Transverse colon (tissue), 4 donors: ENCODE measurements at places on chromosomes 6 and 20.
A peak's percentile ranks its signal among the peaks of the same experiment; 100 is the strongest.

DNA sequence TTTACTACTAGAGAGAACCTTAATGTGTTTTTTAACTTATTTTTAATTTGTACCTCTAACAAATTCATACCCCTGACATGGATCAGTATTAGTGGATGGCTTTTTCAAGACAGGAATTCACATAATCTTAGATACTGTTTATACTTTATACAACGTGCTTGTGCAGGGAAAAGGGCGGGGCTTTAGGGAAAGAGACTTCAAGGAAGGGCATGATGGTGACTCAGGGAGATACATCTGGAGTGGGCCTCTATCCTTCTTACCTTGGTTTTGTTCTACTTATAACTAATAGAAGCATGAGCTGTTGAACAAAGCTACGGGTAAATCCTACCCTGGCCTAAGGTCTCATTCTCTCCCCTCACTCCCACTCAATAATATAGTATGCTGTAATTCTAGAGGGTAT, 160.8 kb downstream of the C6orf58 start:
- DNase-seq = no peak

DNA sequence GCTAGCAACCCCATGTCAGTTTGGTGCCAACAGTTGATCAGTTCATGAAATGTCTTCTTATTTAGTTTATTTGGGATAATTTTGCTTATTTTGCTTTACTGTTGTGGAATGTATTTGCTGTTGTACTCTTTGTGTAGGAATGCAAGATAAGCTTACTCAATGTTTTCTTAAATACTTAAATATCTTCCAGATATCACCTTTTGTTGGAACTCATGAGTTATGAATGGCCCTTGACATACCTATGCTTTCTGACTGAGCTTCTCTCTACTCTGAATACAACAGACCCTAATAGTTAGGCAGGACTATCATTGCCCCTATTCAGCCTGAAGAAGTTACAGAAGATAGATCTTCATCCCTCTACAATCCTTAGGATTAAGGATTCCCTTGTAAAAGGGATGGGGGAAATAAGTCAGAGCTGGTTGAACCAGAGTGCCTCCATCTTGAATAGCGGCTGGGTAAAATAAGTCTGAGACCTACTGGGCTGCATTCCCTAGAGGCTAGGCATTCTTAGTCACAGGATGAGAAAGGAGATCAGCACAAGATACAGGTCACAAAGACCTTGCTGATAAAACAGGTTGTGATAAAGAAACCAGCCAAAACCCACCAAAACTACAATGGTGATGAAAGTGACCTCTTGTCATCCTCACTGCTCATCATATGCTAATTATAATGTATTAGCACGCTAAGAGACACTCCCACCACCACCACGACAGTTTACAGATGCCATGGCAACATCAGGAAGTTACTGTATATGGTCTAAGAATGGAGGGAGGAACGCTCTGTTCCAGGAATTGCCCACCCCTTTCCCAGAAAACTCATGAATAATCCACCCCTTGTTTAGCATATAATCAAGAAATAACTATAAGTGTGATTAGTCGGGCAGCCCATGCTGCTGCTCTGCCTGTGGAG, 196.9 kb downstream of the AKAP7 start:
- DNase-seq = no peak

GRCh38 chr20:45968081-45968671, 3.8 kb downstream of the ZNF335 start:
- DNase-seq = no peak

DNA sequence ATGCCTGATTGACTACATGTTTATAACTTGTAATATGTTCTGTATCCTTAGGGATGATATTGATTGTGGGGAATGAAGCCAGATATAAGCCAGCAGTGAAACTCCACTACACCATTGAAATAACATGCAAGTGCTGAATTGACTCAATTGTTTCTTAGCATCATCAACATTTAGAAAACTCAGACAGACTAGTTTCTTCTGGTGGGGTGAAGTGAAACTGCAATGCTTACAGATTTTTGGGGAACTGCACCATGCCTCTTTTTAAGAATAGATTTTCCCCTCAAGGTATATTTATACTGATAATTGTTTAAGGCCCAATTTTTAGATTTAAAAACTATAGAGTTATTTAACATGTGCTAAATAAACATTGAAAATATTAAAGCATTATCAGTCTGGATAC, 1044.6 kb upstream of the EYS start:
- DNase-seq = no peak

DNA sequence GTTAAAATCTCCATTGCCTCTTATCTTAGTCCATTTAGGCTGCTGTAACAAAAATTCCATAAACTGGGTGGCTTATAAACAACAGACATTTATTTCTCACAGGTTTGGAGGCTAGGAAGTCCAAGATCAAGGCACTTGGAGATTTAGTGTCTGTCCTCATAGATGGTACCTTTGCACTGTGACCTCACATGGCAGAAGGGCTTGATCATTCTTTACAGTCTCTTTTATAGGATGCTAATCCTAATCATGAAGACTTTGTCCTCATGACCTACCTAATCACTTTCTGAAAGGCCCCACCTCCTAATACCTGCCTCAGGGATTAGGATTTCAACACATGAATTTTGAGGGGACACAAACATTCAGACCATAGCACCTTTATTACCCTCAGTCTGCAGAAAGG, 6.6 kb downstream of the GLO1 start:
- DNase-seq = no peak

DNA sequence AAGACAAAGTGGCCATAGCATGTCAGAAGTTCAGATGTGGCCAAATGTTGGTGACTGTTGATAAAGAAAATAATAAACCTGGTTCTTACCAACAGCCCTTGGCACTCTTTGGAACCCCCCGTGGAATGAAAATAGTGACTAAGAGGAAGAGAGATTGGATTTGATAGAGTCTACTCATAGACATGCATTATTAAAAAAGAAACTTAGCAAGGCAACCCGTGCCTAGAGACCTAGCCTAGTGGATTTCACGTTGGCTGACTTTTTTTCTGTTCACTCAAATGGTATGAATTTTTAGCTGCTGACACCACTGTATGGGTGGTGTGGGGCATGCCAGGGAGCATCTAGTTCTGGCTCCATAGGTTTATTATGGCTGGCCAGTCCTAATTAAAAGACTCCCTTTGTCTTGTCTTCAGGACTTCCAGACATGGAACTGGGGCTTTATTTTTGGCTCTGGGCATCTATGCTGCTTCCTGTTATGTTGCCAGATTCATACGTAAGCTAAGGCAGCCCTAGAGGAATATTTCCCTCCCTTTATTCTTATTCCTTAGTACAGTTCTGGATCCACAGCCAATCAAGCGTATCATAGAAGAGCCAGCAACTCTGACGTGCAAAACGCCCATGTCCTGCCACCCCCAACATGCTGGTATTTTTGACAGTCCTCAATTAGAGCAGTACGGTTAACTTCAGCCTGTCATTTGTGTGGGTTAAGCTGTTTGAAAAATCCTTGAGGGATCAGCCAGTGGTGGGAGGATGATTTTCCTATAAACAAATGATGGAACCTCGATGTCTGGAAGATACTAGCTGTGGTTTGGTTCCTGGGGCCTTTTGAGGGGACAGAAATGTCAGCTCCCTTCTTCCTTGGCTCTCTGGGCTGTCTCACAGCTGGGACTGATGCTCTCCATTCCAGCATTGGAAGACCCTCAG, 127.5 kb downstream of the ISM1 start:
- no peak for DNase-seq

- DNase-seq = no peak
Measured at GRCh38 chr6:13696226-13696625, 15.4 kb downstream of the RANBP9 start.

DNA sequence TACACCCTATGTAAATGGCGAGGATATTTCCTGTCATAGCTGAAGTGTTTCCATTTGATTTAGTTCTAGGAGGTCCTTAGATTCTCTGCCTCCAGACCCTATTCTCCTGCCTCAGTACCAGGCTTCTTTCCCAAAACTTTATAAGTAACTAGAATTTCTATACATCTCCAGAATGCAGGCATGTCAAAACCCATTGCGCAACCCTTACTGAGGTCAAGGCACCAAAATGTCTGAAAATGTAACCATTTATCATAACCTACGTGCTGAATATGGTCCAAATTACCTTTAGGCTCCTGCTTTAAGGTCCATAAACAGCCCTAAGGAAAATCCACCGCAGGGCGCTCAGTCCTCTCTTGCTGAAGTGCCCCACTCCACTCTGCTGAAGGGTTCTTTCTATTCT, 37.5 kb upstream of the MC3R start:
- DNase-seq = no peak

GRCh38 chr6:7632501-7633290, 42.7 kb downstream of the SNRNP48 start:
- DNase-seq = no peak

- no peak for DNase-seq
Measured at GRCh38 chr20:63898882-63899558, 4.1 kb downstream of the DNAJC5 start.

DNA sequence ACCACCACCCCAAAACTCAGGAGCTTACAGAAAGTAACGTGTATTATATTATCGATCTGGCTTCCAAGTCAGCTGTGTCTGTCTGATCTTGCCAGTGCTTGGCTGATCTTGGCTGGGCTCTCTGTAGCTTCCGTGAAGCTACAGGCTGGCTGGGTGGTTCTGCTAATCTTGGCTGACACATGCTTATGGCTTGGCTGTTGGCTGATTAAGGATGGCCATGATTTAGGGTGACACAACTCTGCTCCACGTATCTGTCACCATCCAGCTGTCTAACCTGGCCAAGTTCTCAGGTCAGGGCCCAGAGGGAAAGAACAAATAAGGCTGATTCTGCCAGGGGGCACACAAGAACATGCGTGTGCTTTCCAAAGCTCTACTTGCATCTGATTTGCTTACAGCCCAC, 64.7 kb upstream of the PRL start:
- DNase-seq = no peak

DNA sequence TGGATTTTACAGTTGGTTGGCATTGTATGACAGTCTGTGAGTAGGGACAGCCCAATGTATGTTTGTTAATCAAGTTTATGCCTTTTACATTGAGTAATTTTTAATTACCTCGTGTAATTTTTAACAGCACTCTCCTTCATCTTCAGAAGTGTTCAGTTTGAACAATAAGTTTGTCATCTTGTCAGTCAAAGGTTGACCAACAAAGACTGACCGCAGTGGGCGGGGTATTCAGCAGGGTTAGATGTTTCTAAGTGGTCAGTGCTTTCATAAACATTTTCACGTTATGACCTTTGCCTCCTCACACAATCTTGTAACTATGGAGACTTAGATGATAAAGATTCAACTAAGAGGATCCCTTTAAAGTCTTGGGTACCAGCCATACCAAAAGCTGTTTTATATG, 40.8 kb downstream of the GFRA4 start:
- no peak for DNase-seq

GRCh38 chr20:9616833-9617461, 102.6 kb downstream of the LAMP5 start:
- peak; percentile 56 for DNase-seq

DNA sequence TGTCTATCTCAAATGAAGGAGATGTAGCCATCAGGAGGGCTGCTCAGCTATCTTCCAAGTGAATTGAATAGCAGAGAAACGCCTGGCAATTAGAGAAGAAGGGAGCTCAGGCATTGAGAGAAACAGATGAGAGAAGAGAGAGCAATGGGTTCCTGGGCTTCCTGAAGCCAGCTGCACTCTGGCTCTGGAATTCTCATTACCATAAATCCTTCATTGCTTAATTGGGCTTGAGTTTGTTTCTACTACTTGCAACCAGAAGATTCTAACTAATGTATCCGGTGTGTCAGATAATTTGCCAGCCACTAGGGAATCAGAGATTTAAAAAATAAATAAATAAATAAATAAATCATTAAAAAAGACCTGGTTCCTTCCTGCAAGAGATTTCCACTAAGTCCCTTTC, 25.0 kb upstream of the CDKAL1 start:
- no peak for DNase-seq

DNA sequence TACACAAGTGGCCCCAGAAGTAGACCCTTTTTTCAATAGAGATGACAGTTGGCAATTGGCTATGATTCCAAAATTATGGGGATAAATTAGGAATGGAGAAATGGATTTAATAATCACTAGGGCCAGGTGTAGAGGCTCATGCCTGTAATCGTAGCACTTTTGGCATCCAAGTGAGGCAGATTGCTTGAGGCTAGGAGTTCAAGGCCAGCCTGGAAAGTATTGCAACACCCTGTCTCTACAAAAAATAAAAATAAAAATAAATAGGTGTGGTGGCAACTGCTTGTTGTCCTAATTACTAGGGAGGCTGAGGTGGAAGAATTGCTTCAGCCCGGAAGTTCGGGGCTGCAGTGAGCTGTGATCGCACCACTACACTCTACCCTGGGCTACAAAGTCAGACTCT, 60.0 kb downstream of the BMP2 start:
- DNase-seq = no peak

GRCh38 chr6:11224252-11224965, 8.1 kb downstream of the NEDD9 start:
- no peak for DNase-seq
